ENCODE measurements at places on chromosomes 2 and 18. TPM values are rescaled to one million over a fixed set of nuclear protein-coding genes. Genes with fewer than 3 reads are reported as not detected.

DNA sequence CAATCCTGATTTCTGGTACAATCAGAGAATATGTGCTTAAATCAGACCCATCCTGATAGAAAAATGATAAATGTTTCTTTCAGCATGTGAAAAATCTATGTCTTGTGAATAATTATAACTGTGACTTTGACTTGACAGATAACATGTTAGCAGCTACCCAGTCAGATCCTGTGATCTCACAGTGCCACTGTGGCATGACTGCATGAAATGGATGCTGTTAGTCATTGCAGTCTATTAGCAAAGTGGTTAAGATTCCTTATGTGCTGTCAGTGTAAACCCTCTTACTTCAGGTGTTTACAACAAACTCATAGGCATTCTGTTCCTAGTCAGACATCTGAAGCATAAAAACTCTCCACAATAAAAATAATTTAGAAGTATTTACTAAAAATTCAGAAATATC is 244.6 kb upstream of the RND3 start:
- peak; percentile 59 for DNase-seq

The IMPA2 gene
- 2.2 TPM for total RNA-seq

DNA sequence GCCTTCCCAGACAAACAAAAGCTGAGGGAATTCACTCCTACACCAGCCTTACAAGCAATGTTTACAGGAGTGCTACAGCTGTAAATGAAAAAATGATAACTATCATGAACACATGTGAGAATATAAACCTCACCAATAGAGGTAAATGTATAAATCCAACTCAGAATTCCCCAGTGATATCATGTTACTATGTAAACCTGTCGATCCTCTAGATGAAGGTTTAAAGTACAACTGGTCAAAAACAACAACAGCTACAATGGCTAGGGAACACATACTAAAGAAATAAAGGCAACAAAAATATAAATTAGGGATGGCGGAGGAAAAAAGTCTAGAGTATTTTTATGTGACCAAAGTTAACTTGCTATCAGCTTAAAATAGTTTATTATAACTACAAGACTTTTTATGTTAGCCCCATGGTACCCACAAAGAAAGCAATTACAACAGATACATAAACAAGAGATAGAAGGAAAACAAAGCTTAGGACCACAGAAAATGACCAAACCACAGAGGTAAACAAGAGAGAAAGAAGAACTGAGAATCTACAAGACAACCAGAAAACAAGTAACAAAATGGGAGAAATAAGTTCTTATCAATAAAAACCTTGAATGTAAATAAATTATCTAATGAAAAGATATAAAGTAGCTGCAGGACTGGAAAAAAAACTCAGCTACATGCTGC is 8.3 kb downstream of the CERKL start:
- DNase-seq = no peak

The LRP1B gene
- total RNA-seq = not detected

DNA sequence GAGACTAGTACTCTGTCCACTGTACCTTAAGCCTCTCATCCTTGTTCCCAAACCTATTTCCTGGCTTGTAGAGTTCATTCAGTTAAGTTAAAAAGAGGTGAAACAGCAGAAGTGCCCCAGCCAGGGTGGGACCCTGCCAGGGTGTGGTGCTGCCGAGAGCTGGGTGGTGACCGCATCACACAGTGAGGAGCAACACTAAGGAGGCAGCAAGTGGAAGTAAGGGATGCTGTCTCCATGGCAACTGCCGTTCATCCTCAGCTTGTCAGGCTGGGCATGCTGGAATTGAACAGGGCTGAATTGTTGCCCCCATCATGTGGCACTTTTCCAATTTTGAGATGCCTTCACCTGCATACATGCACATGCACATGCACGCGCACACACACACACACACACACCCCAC is 77.0 kb downstream of the VSNL1 start:
- DNase-seq = no peak

The NTSR2 gene
- total RNA-seq = not detected

- peak; percentile 91 for DNase-seq
These were observed 477.5 kb downstream of the SLC4A3 start for GRCh38 chr2:220104871-220105351.
